A172 (cell line): ENCODE measurements at places on chromosomes 3 and 15.

- DNase-seq: peak; percentile 25
Observed at GRCh38 chr3:18189282-18190050, 235.7 kb downstream of the SATB1 start.

DNA sequence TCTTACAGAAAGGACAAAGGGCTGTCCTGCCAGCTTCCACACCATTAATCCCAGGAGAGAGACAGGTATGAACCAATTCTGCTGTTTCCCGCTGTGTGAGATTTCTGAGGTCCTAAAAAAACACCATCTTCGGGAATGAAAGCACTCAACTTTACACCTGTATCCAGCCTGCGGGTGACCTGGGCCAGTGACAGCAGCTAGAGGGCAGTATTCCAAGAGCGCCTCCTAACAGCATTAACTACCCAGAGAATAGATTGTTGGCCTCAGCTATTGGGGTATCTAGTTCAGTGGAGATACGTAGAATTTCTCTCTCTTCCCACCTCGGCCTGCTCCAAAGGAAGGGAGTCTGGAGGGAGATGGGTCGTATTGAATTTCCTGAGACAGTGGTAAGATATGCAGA, 55.1 kb downstream of the WDR76 start:
- peak; percentile 9 for DNase-seq

DNA sequence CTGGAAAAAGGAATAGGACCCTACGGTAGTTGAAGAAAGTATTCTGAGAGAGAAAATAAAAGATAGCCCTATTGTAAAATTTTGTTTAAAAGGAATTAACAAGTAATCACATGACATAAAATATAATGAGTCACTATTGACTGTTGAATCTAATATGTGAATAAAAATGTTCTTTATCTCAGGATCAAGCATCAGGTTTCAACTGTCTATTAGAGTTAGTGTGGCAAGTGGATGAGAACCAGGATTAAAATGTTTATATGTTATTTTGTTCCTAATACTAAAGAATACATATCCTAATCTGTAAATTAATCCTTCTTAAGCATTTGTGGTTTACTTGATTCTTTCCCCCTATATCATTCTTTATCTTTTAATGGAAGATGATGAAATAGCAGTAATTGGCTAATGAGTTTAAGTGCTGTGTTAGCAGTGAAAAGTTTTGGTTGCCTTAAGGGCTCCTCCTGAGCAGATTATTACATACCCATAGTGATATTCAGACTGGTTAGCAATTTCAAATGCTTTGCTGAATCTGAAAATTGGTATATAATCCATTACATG, 101.8 kb upstream of the BCHE start:
- DNase-seq: no peak

GRCh38 chr3:13509816-13510192, 29.7 kb downstream of the HDAC11 start:
- DNase-seq: no peak

GRCh38 chr15:98003996-98004395, 43.5 kb downstream of the ARRDC4 start:
- DNase-seq: no peak

DNA sequence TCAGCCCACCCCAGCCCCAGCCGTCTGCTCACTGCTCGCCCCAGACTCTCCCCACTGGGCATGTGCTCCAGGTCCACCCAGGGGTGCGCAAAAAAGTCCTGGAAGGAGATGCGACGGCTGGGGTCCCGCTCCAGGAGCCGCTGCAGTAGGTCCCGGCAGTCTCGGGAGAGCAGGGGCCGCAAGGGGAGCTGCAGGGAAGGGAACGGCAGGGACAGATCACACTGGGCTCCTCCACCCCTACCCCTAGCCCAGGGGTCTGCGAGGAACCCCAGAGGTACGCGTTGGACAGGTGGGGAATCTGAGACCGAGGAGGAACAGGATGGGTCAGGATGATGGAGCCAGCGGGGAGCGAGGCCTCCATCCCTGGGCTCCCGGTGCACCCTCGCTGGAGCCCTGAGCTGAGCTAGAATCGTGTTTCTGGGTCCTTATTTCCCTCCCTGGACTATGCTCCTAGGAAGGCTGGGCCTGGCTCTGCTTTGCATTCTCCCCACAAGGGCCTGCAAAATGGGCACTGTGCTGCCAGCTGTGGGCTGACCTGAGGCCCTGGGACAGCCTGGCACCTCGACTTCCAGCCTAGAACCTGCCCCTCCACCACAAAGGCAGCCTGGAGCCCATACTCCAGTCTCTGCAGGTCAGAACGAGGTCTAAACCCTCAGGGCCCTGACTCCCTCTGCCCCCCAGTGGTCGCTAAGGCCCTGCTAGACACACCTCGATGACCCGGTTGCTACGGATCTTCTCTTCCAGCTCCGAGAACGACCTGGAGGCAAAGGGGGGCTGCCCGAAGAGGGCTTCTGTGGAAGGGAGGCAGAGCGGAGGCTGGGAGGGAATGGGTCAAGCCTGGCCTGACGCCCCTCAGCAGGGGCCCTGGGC, 3.2 kb downstream of the ULK3 start:
- DNase-seq: no peak

GRCh38 chr3:177107461-177108239, 89.6 kb downstream of the TBL1XR1 start:
- no peak for DNase-seq

DNA sequence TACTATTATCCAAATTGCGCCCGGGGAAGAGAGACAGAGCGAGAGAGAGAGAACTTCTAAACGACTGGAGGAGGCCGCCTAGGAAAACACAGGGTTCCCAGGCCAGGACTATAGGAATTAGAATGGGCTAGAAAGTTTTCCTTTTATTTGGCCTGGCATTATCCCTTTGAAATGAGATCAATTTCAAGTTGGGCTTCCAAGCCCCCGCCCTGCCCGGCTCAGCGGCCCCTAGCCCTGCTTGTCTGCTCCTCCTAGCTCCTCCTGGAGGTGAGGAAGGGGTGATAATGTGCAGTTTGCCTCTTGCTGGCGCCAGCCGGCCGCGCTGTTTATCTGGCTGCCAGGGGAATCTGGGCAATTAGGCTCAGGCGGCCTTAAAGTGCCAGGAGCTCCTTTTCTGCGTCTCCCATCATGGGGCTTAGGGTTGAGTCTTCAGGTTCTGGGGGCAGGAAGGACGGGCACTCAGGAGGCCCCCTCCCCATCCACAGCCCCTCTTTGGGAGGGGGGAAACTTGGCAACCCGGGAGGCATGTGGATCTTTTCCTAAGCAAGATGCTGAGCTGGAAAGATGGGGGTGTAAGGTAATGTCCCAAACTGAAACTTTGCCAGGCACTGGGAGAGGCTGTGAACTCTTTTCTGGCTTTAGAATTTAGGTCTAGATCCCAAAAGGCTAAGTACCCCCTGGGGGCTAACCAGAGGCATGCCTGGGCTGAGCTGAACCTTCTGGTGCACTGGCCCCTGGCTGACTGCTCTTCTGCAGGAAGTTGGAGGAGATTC, 5.5 kb downstream of the SMAD6 start:
- DNase-seq: no peak

GRCh38 chr15:55619783-55620182, 31.6 kb upstream of the PYGO1 start:
- no peak for DNase-seq

GRCh38 chr3:134708671-134709070, 57.8 kb upstream of the KY start:
- DNase-seq: peak; percentile 22

- peak; percentile 95 for DNase-seq
Observed at GRCh38 chr15:32855942-32856341, 138.1 kb downstream of the GREM1 start.

- DNase-seq: no peak
Observed at GRCh38 chr3:119873646-119874045, 91.7 kb downstream of the NR1I2 start.

DNA sequence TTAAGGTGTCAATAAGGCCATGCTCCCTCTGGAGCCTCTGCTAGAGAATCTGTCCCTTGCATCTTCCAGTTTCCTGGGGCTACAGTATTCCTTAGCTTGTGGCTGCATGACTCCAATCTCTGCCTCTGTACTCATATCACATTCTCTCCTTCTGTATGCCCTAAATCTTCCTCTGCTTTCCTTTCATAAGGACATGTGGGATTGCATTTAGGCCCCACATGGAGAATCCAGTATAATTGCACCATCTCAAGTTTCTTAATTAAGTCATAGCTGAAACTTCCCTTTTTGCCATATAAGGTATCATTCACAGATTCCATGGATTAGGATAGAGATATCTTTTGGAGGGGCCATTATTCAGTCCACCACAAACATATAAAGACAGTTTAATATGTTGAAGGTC, 409.8 kb upstream of the TMCO5A start:
- no peak for DNase-seq

GRCh38 chr15:56056626-56057025, 63.2 kb upstream of the NEDD4 start:
- DNase-seq: no peak

DNA sequence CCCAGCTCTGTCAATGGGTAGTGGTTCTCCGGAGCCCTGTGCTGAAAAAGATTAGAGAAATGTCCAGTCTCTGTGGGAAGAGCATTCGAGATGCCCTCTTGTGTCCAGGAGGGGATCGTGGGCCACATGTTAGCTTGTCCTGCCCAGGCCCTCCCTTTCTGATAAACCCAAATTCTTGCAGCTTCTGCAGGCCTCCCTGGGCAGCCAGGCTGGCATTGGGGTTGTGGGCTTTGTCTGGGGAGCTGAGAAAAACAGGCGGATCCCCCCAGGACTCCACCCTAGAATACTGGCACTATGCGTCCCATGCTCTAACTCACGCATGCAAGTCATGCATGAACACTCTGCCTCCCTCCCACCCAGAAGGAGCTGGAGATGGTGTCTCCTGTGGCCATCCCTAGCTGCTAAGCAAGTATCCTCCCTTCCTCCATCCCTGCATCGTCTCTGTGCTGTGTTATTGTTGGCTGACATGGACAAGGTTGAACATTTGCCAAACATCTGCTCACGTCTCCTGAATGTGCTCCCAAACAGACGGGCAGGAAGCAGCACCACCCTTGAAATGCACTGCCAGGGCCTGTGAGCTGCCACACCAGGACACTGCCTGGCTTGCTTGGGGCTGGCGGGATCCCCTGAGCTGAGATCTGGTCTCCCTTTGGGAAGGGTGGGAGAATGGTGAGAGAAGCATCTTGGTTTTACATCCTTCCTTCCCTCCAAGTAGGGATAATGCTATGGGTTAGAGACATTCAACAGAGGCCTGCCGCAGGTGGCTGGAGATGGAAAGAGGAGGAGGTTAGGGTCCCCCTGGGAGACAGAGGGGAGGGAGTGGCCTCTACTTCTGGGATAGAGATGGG, 26.5 kb downstream of the CFAP161 start:
- peak; percentile 32 for DNase-seq

- no peak for DNase-seq
Observed at GRCh38 chr3:139559541-139559940, 20.0 kb upstream of the RBP1 start.

- no peak for DNase-seq
Observed at GRCh38 chr15:57477736-57478522, 101.6 kb downstream of the CGNL1 start.

DNA sequence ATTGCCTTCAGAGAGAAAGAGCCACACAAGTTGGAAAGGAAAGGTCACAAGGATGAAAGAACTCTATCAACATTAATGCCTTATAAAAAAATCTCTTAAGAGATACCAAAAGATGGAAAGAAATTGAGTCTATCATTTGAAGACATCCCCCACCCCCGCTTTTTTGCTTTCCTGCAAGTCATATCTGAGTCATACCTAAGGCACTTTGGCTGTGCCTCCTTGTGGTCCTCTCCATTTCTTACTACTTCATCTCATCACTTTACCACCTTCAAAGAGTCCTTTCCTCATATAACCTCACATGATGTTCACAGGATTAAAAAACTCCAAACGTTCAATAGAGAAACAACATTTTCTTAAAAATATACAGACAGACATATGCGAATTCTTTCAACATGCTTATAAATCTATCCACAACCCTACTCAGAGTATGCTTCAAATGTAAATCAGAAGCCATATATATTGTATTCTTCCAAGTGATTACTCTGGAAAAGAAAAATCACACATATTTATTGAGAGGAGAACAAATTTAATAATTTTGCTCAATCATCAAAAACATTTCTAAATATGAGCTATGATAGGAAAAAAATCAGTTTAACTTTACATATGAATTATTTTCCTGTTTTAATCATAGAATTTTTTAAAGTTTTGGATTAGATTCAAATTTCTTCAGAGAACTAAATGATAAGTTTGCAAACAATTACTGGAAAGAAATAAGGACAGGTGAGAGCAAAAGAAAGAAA, 1003.9 kb upstream of the CFAP20DC start:
- peak; percentile 61 for DNase-seq

GRCh38 chr3:129409541-129409940, 18.9 kb downstream of the EFCAB12 start:
- DNase-seq: no peak

- DNase-seq: no peak
Observed at GRCh38 chr3:39156421-39156820, 3.0 kb upstream of the CSRNP1 start.

DNA sequence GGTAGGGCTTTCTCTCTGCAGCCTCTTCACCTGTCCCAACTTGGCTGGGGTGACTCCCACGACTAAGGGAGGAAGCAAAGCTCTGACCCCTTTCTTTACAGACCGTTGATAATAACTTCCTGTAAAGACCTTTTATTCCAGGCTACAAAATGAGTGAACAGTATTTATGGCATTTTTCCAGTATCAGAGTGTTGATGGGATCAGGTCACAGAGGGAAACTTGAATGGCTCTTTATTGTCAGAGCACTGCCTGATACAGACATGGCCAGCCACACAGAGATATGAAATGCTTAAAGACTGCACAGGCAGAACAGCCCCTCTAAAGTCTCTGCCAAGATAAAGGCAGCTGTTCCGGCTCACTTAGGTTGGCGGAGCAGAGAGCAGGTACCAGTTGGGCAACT, 1033.9 kb upstream of the NR2F2 start:
- DNase-seq: no peak

- DNase-seq: no peak
Observed at GRCh38 chr15:44482090-44482489, 54.7 kb downstream of the CTDSPL2 start.

DNA sequence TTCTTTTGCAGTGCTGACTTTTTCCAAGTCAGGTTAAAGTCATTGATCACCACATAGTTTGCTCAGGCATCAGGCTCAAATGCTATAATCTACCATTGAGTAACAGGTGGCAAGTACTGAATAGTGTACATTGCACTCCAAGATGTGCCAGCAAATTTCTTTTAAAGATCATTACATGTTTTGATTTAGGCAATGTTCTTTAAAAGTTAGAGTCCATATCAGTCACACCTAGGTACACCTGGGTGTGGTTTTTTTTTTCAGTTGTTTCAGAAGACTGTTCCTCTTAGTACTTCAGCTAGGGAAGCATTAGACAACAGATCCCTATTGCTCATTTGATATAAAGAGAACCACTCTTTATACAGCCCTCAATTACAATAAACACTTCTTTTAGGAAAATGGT, 10.6 kb upstream of the SLC4A7 start:
- DNase-seq: no peak

DNA sequence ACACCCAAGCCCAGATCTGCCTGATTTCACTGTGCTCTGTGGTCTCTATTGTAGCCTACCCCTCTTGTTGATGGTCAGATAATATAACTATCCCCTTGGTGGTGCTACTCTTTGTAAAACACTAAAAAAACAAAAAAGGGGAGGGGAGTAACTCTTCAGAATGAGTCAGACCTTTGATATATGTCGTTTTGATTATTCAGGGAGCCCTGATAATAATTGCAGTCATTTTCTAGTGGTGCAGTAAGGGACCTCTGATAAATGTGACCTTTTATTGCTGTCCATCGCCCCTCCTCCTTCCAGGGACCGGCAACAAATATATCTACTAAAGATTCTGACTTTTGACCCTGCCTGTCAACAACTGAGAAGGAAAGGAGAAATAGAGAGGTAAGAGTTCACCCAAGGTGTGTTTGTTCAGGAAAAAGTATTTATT, 45.1 kb upstream of the MAGI1 start:
- DNase-seq: peak; percentile 5
